ENCODE measurements at places on chromosomes 13 and 19. TPM values are rescaled to one million over a fixed set of nuclear protein-coding genes. Genes with fewer than 3 reads are reported as not detected.

GRCh38 chr13:26310470-26310869 is 56.5 kb downstream of the CDK8 start:
- DNase-seq, result no peak

GRCh38 chr13:79533781-79534400 is 52.9 kb downstream of the NDFIP2 start:
- DNase-seq, result no peak

DNA sequence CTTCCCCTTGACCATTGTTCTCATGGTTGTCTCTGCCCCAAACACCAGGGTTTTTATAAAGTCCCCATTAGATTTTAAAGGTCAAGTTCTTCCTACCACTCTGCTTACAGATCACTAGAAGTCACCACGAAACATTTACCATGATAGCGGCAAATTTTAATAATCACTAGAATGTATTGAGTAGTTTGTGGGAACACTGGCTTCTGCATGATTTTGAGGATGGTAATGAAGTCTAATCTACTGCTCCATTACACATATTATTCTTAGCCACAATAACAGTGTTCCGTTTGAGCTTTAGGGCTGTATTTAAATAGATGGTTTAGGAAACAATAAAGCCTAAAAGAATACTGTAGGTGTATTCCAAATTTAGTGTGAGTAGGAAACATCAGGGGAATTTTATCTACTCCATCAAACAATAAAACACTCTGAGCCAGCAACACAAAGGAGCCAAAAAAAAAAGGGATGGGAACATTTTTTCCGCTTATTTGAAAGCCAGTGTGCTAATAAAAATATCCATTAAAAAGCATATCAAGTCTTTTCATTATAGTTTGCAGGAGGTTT is 49.7 kb downstream of the KLF12 start:
- no peak for DNase-seq

DNA sequence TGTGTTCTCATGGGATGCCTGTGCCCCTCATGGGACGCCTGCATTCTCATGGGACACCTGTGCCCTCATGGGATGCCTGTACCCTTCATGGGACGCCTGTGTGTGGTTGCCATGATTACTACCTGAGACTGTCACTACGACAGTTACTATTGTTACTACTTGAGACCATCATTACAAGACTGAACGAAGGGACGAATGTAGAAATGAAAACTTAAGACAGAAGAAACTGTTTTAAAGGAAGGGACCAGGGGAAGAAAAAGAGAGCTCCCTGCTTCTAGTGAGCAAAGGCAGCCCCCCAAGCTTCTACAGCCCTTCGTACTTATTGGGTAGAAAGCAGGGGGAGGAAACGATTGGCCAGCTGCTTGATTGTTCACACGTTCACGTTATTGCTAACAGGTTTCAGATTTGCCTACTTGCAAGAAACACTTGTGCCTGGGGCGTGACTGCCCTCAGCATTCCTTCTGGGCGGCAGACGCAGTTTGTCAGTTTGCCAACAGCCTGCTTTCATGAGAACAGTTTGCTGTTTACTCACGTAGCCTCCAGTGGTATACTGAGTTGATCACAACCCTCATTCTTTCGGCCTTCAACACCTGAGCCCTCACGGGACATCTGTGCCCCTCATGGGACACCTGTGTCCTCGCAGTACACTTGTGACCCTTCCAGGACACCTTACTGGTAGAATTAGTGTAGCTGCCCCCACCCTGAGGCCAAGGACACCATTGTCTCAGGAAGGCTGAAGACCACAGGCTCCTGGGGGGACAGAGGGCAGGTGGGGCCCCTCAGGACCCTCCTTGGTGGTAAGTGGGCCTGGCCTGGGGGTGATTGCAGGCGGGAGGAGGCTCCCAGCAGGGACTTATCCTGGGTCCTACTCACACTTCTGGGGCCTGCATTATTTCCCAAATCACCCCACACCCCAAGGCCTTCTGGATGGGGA is 2.5 kb upstream of the S1PR4 start:
- DNase-seq, result peak; percentile 91

- DNase-seq, result no peak
Observed at GRCh38 chr19:10523135-10523636, 5.9 kb upstream of the S1PR5 start.

DNA sequence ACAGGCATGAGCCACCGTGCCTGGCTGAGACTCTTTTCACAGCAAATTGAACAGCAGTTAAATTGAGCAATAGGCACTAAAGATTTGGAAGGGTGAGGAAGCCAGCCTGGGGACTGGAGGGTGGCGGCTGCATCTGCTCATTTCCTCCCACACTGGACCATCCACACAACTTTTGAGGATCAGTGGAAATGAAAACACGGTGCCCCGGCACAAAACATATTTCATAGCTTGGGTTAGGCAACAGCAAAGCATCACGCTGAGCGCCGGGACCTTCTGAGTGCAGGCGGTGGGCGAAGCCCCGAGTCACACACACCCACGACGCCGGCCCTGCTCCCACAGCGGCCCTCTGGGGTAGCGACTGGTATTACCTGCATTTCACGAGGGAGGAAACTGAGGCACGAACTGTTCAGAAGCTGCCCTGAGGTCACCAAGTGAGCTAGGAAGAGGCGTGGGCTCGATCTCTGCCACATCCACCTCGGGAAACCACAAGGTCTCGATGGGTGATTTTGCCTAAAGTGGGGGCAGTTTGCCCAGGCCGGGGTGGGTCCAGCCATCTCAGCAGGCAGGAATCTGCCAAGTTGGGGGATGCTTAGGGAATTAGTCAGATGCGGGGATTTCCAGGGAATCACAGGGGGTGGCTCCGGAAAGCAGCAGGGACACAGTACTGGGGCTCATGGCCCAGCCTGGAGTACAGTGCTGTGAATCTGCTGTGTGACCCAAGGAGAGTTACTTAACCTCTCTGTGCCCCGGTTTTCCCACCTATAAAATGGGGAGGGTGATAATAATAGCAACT is 3.5 kb upstream of the SBNO2 start:
- no peak for DNase-seq

DNA sequence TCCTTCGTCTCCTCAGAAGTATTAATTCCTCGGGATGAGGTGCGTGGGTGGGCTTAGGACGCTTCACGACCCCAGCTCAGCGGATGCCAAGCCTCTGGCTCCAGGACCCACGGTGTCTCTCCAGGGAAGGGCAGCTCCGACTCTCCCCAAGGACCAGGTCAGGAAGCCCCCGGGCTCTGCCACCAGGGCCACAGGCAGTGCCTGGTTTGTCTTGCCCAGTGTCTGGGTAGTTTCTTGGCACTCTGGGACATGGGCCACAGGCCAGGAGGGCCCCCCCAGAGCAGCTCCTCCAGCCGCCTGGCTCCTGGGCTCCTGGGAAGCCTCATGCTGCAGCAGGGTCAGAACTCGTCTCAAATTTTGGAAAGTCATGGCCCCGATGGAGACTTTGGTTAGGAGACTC is 2.5 kb downstream of the PROZ start:
- no peak for DNase-seq

DNA sequence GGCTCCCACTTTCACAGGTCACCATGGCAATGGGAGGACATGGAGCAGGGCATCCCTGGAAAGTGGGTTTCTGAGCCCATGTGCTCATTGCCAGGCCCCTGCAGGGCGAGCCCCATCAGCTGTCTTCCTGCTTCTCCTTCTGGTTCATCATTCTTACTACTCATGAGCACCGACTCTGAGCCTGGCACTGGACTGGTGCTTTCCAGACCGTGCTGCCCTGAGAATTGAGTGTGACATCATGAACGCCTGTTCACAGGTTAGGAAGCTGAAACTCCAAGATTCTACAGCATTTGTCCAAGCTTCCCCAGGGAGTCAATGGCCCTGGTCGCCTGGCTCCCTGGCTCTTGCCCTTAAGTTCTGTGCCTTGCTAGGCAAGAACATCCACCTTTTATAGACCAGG is 210.4 kb upstream of the ZNF536 start:
- no peak for DNase-seq

GRCh38 chr19:13164343-13165161 is 14.3 kb downstream of the IER2 start:
- peak; percentile 75 for DNase-seq

DNA sequence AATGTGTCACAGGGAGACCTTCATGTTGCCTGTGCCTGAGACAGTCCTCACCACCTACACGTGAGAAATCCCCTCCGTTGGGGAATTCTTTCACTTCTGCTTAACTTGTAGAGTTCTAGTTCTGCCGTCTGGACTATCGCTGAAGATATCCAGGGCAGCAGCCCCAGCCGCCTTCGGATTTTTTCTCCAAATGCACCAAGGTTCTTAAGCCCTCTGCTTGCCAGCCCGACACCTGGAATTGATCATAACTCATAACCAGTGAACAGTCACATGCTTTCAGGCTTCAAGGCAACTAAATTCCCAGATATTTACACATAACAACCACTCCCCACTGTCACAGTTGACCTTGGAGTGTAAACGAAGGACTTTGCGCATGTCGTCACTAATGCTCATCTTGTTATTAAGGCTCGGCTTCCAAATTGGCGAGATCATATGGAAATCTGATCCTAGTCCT is 114.4 kb downstream of the RAB20 start:
- DNase-seq, result no peak

The GAPDHS gene
- not detected for total RNA-seq

The PROZ gene
- total RNA-seq, result not detected

The CRX gene
- total RNA-seq, result not detected
